ENCODE measurements at places on chromosomes 6 and 20. TPM values are rescaled to one million over a fixed set of nuclear protein-coding genes. Genes with fewer than 3 reads are reported as not detected.

DNA sequence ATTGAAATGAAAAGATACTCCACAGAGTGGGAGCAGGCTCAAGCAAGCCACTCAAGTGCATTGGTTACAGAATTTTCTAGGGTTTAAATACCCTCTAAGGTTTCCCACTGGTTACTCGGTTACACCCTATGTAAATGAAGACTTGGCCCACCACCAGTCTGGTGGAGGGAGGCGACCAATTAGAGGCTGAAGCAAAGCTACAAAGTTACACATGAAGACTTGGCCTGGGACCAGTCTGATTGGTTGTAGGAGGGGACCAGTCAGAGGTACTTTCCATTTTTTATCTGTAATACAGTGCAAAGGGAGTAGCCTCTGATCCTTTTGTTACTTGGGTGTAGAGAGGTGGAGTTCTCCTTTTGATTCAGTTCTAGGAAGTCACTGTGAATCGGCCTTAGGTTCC, 7.6 kb downstream of the SRSF12 start:
- DNase-seq: no peak

GRCh38 chr6:138920906-138921305, 67.1 kb downstream of the REPS1 start:
- DNase-seq: peak; percentile 78

DNA sequence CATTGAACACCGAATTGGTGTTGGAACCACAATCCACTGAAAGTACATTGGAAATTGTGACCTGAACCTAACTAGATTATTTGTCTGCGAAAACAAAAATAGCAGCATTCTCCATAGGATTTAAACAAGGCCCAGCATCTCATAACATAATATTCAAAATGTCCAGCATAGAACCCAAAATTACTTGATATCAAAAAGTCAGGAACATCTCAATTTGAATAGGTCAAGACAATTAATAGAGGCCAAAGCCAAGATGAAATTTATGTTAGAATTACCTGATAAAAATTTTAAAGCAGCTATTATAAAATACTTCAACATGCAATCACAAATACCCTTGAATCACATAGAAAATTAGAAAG, 42.4 kb upstream of the CD2AP start:
- DNase-seq: no peak

- DNase-seq: no peak
Measured at GRCh38 chr20:49515586-49515985, 33.1 kb upstream of the KCNB1 start.

DNA sequence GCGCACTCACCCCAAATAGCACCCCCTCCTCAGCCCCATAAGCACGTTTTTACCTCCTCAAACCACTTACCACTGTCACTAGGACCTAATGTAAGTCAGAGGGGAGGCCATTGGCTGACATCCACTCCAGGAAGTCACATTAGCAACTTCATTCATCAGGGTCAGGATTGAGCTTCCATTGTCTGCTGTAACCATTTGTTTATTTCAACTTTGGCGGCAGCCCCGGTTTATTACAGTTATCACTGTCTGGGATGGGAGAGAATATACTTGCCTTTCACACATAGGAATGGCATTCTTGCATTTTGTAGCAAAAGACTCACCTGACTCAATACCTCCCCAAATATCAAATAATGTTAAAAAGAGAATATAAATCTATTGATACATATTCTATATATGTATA, 38.3 kb downstream of the MAFB start:
- peak; percentile 35 for DNase-seq

GRCh38 chr20:47316776-47317126, 39.7 kb downstream of the ZMYND8 start:
- no peak for DNase-seq

DNA sequence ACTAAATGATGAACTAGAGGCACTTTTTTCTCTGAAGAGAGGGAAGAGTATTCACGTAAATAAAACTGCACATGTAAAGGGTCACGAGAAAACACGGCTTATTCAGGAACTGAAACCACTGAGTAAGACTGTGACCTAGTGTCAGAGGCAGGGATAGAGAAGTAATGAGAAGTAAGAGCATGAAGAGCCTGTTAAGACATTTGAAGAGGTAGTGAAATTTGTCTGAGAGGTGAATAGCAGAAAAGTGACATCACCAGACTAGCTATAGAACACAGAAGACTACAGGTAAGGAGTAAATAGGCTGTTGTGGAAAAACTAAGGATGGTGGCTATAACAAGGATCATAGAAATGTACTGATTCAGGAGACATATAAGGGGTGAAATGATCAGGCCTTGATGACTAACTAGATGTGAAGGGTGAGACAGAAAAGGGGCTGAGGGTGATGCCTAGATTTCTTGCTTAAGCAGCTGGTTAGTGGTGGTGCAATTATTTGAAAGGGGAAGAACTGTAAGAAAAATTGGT, 76.8 kb downstream of the REV3L start:
- DNase-seq: no peak

DNA sequence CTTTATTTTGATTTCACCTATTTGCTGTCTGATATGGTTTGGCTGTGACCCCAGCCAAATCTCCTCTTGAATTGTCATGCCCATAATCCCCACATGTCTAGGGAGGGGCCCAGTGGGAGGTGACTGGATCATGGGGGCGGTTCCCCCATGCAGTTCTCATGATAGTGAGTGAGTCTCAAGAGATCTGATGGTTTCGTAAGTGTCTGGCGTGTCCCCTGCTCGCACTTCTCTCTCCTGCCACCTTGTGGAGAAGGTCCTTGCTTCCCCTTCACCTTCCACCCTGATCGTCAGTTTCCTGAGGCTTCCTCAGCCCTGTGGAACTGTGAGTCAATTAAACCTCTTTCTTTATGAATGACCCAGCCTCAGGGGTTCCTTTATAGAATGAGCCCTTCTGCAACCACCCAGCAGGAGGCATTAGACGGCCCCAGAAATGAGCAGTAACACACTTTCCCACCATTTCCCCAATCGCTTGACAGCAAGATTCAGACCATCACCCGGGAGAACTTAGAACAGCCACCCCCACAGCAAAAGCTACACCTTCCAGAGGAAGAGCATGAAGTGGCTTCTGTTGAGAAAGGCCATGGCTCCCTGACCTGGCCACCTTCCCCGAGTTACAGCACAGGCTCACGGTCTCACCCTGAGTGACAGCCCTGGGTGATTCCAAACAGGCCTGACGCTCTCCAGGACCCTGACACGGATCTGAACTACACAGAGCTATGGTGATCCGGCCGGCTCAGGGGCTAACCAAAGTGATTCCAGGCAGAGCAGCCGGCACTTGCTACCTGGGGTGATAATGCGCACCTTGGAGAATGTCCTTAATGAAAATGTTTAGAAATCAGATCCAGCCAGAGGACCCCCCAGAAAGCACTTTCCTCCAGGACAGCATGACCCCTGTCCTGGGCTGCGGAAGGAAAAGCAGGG, 131.2 kb upstream of the CDH4 start:
- DNase-seq: peak; percentile 35

- no peak for DNase-seq
Measured at GRCh38 chr20:50517817-50518154, 7.6 kb downstream of the PTPN1 start.

DNA sequence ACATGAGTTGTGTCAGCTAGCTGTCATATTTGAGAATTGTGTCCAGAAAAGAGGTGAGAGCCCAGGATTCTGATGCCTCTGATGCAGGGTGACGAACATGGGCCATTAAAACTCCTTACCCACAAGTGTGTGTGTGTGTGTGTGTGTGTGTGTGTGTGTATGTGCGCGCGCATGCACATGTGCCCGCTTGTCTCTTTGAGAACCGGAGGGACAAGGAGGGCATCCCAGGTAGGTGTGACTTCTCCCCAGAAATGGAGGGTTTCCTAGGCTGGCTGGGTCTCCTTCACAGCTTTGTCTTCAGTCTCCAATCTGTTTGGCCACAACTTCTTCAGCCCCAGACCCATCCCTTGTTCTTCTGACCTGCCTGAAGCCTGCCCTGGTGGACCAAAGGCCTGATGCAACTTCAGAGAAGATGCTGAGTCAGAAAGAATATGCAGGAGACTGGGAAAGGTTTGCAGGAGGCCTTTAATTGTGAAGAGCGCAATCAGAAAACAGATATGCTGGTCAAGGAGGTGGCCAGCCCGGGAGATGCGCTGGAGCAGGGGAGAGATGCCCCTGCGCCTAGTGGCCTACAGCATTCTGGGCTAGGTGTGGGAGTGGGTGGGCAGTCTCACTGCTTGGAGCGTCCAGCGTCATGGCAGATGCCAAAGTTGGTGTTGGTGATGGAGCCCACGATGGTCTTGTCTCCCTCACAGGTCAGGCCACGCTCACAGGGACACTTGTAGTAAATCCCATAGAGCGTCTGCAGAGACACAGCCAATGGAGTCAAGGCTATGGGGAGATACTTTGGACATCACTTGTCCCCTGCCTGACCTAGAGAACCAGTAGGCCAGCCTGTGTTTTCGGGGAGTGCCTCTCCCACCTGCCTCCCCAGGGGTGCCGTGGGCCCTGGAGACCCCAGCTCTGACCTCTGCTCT, 2.3 kb downstream of the CLPS start:
- DNase-seq: no peak

DNA sequence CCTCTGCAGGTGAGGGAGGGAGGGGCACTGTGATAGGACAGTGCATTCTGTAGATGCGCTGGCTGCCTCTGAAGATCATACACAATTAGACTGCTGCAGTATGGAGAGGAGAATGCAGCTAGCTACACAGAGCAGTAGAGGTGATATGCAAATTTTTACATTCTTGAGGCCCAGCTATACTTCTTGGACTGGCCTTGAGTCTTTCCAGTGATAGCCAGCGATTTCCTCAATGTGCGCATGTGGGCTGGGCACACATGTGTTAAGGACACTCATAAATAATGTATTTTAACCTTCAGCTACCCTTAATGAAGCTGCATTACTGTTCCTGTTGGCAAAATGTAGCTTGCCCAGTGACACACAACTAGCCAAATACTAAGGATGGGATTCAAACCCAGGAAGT, 19.0 kb downstream of the TTPAL start:
- no peak for DNase-seq

GRCh38 chr6:75203721-75204120, 2.1 kb downstream of the COL12A1 start:
- no peak for DNase-seq

GRCh38 chr6:152110886-152111820, 303.7 kb downstream of the ESR1 start:
- no peak for DNase-seq

- no peak for DNase-seq
Measured at GRCh38 chr6:8213995-8214394, 111.6 kb upstream of the EEF1E1 start.

DNA sequence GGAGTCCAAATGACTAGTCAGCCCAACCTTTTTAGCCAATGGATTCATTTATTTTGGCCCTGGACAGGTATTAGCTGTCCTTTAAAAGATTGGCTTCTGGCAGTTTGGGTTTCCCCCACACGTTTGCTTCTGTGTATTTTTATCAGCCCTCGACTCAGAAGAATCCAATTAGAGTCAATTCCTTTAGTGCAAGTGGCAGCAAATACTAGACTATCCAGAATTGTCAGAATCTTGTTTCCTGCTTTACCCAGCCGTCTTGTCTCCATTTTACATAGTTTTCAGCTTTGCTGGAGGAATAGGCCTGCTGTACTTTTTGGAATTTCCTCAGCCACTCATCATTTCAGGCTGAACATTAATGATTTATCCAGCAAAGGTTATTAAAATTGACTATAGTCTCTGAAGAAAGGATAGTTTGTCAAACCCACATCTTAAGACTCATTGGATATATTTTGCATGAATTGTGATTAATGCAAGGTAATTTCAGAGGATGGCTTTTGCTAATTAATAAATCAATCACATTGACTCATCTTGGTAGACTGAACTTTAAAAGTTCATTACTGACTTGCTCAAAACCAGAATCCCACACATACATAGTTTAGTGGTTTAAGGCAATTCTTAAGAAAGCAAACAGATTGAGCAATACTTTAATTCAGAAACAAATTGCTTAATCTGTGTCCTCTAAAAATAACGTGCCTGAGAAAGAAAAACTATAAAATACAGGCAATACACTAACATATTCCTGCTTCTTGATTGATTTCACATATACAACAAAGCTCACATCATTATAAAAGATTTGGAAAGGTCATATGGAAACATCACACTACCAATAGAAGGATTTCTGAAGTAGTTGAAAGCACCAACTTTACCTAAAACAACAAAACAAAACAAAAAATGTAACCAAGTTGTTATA, 62.9 kb upstream of the ZNF217 start:
- no peak for DNase-seq

DNA sequence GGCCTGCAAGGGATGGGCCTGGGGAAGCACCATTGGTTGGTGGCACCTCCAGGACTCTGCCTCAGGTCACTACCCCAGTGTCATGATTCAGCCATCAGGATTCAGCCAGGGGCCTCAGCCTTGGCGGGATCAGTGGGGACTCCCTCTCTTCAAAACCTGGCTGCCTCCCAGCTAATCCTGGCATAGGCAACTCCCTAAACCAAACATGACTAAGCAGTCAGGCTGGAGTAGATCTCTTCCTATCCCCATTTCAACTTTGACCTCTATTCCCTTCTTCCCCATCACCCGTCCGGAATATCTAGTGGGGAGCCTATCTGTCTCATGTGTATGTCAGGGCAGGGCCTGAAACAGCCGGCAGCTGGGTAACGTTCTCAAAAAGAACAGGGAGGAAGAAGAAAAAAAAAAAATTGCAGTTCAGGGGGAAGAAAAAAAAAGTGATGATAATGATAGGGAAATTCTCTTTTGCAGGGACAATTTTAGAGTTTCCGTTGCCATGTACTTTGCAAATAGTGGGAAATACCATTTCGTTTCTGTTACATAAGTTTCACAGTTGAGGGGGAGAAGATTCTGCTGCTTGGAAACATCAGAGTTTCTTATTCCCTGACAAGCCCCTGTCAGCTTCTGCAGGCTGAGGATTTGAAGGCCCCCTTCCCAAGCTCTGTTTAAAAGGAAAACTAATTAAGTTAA, 4.1 kb upstream of the PREX1 start:
- DNase-seq: peak; percentile 56

DNA sequence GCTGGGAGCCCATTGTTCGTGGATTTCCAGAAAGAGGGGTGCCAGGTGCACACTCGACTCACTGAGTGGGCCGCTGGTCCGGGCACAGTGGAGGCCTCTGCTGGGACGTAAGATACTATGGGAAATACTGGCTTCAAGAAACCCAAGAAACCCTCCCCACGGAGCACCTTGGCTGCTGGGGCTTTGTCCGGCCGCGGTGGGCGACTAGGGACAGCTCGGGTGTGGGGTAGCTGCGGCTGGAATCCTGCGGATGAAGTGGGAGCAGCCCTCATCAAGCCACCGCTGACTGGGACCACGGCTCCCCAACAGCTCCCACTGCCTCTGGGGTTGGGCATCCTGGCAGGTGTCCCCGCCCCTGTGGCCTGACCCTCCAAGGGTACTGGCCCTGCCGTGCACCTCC, 69.5 kb upstream of the GATA5 start:
- DNase-seq: no peak

Gene POU5F1
- total RNA-seq: 0.68 TPM

Gene TCF15
- 2.7 TPM for total RNA-seq

Gene COQ3
- 4.0 TPM for total RNA-seq

Gene HLA-G
- total RNA-seq: not detected

Gene CCN5
- not detected for total RNA-seq

Gene IL17F
- total RNA-seq: not detected

Gene GPSM3
- total RNA-seq: 3.1 TPM

Gene TNNC2
- total RNA-seq: not detected

Gene FAM209B
- total RNA-seq: 0.33 TPM

Measured in dermis blood vessel endothelial cell (primary cell).